ENCODE measurements at places on chromosomes 11 and 22.
A peak's percentile ranks its signal among the peaks of the same experiment; 100 is the strongest.

DNA sequence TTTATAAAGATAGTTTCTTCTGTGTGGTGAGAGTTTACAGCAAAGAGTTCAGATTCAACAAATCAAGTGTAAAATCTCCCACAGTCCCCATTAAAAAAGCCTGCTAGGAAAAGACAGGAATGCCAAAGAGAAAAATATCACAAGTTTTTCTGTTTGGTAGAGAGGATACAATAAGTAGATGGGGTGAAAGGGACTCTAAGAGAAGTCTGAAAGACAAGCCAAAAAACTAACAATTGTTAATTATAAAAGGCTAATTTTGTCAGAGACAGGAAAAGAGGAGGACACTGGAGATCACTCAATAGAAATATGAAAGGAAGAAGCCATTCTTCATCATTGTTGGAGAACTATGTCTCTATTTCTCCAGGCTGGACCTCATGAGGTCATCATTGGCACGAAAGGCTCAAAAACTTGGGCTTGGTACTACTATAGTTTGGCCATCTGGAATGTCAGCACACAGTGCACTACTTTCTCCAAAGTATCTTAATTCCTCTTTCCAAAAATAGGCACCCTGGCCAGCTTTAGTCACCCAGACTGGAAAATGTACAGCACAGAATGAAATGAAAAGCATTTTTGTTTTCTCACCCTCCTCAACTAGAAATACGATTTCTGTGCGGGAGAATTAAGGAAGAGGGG, 531 bp upstream of the SOX6 start:
- no peak for DNase-seq

DNA sequence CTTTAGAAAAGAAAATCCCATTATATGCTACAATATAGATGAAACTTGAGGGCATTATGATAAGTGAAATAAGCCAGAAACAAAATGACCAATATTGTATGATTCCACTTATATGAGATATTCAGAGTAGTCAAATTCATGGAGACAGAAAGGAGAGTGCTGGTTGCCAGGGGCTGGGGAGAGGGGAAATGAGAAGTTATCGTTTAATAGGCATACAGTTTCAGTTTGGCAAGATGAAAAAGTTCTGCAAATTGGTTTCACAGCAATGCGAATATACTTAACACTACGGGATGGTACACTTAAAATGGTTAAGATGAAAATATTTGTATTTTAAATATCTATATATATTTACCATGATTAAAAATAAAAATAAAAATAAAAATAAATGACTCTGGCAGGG, 31.1 kb upstream of the RDX start:
- DNase-seq, result no peak

DNA sequence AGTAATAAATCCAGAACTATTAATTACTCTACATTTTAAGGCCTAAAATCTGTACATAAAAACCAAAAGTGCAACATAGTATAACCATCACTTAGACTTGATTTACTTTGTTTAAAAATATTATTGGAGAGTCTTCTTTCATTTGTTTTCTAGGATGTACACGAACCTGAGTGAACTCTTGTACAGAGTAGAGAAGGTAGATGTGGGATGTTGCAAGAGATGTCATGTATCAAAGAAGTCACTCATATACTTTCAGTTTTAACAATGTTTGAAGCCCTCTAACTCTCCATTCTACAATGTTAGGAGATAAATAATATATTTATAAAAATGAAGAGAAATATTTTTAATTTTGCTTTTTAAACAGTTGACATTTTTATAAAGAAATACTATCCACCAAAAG, 38.6 kb downstream of the SOX6 start:
- DNase-seq, result no peak

DNA sequence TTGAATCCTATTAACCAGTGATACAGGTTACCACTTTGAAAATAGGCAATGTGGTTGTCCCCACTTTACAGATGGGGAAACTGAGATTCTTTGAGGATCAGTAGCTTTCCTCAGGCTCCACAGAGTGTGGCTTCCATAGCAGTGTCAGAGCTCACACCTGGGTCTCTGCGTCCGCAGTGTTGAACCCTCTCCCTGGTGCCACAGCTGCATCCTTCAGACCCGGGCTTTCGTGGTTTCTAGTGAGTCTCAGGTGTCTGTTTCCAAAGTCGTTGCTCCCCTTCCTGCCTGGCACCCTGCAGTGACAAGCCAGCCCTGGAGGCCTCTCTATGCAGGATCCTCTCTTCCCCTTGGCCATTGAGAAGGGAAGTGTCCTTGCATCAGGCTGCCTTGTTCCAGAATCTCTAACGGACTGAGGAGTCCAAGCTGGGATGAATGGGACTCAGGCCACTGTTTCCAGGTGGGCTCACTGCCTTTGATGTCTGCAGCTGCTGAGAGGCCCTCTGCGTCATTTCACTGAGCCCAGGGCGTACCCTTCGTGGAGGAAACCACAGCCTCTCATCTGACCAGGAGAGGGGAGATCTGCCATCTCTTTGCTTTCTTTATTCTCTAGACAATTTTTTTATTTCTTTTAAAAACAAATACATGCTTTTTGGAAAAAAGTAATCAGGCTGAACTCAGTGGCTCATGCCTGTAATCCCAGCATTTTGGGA, 48.4 kb upstream of the MICAL2 start:
- DNase-seq, result no peak

DNA sequence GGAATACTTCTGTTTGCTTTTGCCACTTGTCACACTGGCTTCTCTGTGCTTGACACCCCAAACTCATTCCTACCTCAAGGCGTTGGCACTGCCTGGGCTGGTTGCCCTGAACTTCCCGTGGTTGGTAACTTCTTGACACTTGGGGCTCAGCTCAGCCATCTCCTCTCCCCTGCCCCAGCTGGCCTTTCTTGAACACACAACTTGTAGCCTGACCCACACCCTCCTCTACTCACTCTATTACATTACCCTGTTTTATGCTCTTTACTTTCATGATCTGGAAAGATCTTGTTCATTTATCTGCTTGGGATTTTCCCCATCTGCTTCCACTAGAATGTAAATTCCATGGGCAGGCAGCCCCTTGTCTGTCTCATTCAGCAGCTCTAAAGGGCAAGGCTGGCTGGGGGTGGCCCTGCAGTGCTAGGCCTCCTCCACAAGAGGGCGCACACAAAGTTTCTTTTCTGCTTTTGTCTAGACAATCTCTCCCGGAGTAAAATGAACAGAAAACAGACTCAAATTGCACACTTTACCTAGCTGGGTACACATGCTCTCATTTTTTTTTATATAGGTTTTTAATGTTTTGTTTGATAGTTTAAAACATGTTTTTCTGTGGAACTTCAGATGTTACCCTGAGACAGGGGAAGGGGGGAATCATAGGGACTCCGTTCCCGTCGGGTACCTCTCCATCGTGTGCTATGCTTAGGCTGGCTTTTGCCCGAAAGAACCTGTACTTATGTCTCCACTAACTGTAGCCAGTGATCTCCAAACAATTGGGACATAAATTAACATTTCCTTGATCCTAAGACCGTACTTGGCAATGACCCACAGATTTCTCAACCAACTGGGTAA, 16.4 kb upstream of the MRGPRX2 start:
- DNase-seq, result peak; percentile 5

DNA sequence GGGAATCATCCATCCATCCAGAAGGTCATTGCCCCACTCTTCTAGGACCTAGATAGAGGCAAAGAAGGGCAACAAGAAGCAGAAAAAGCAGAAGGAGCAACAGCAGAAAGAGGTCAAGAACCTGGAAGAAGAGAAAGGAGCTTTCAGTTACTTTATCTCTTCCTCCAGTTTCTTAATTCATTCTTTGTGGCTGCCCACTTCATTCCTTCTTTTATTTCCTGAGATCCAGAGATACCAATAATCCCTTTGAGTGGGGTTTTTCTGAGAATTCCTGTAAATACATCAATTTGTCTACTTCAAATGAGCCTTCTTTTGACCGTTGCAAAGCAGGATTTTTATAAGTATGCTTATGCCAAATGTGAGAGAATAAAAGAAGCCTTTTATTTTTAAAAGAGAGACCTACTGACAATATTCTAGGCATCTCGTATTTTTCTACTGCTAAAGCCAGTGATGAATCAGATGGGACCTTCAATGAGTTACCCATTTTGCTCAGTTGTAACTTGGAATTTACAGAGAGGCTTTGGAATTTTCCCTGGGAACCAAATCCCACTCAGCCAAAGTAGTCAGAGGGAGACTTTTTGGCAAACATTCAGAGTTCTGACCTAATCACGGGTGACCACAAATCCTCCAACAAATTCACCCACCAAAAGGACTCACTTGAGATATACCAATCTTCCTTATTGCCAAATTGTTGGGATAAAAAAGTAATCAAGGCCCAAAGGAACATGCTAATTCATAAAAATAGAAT, 54.9 kb downstream of the ZC3H12C start:
- DNase-seq, result peak; percentile 77

DNA sequence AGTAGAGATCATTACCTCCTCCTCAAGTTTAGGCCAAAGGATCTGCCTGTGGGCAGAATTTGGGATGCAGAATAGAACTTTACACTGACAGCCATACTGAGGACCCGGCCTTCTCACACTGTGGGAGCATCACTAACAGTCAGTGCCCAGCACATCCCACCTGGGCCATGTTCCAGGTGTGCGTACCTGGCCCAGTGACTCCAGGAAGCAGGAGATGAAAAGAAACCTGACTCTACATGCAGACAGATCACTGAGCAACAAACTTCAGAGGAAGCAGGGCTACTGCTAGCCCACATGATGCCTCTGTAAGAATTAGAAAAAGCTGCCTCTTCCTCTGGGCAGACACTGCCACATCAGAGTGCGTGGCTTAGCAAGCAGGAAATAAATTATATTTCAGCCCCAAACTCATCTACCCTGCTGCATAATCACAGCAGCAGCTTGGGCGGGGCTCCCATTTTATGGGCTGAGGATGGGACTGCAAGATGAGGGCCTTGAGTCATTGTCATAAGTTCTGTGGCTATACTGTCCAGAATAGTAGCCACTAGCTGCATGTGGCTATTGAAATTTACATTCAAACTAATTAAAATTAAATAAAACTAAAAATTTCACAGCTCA, 6.0 kb upstream of the LMO2 start:
- no peak for DNase-seq

DNA sequence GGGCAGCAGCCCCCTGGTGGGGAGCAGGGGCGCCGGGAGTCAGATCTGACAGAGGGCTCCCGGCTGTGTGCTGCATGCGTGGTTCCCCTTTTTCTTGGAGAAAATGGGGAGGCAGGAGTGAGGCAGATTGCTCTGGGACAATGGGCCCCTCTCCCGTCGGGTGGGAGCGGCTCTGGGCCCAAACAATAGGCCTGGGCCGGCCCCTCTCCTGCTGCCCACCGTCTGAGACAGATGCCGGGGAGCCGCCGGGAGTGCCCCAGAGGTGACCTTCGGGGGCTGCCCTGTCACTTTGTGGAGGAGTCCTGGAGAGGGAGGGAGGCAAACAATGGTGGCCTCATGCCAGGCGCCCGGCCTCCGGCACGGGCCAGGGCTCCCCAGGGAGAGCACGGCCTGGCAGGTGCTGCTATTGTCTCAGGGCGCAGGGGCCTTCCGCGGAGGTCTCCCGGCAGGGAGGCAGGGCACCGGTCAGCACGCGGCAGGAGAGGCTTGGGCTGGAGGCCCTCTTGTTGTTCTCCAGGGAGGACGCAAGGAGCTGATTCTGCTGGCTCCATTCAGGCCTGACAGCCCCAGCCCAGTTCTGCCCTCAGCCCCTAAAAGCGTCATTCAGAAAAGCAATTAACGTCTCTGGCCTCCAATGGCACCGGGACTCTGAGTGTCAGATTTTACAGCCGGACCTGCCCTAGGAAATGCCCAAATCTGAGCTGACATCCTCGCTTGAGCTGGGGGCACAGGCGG, 44.8 kb downstream of the SMIM38 start:
- no peak for DNase-seq

DNA sequence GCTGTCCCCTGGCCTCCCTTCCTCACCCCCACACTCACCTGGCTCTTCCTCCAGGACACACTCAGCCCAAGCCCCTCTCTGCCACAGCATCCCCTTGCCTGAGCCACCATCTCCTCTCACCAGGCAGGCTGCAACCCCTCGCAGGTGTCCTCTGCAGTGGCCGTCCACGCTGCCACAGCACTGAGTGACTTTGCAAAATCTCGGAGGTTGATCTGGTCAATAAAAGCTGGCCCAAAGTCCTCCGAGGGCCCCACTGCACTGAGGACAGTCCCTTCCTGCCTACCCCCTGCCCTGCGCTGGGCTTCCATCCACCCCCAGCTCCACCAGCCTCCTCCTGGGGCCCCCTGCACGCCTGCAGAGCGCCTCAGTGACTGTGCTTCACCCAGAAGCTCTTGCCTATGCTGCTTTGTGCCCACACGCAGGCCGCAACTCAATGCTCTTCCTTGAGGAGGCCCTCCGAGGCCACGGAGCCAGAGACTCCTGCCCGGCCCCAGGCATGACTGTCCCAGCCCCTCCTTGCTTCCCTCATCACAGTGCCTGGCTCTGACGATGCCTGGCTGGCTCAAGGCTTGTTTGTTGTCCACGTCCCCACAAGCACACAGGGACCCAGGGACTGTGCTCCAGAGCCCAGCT, 30.8 kb upstream of the SLC22A12 start:
- no peak for DNase-seq

DNA sequence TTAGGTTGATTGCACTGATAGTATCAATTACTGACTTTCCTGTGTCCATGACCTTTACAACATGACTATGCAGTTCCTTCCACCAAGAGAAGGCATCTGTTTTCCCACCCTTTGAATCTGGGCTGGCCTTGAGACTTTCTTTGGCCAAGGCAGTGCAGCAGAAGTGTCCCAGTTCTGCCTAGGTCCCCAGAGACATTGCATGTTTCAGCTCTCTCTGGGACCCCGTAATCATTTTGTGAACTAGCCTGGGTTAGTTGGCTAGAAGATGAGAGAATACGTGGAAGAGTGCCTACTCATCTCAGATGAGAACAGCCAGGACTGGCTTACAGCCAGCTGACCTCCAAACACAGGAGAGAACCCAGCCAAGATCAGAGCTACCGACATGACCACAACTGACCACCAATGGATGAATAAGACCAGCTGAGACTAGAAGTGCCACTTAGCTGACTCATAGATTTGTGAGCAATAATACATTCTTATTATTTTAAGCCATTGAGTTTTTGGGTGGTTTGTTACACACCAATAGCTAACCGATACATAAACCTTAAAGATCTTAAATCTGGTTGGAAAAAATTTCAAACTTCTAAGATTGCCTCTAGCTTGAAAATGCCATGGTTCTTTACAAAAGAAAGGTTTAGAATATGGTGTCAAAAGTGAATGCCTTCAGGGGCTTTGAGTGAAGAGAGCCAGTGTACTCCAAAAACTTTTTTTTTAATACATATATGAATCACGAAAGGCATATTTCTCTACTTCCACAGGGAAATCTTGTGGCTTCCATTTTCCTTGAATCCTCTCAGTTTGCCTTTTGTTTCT, 145.2 kb downstream of the FBXO7 start:
- DNase-seq, result no peak

GRCh38 chr11:67698247-67698646, 23.8 kb upstream of the ALDH3B2 start:
- DNase-seq, result peak; percentile 56

DNA sequence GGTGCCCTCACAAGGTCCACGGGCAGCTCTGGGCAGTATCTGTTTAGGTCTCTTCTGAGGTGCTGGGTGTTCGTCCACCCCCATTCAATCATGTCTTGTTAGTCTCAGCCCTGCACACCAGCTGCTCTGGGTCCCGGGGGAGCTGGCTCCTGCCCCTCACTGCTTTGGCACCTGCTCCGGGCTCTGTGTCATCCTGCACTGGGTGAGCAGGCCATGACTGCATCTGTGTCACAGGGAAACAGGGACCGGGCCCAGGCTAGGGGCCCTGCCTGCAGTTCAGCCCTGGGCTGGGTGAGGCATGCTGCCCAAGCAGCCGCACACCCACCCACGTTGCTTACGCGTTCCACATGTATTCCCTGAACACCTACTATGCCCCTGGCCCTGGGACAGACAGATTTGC, 43.9 kb downstream of the ELFN2 start:
- DNase-seq, result no peak

- DNase-seq, result no peak
Observed at GRCh38 chr11:124839972-124840621, 25.1 kb upstream of the ROBO3 start.

Data from SW 1271 (cell line).